ENCODE measurements at places on chromosomes 2 and 18. TPM values are rescaled to one million over a fixed set of nuclear protein-coding genes. Genes with fewer than 3 reads are reported as not detected.

GRCh38 chr2:31319406-31320175, 85.6 kb downstream of the EHD3 start:
- H3K27me3 ChIP-seq = no peaks in the 10 kb centered on the region
- peaks cover 4% of the 10 kb centered on the region for H3K4me1 ChIP-seq
- no peaks in the 10 kb centered on the region for H3K36me3 ChIP-seq
- no peak for DNase-seq

DNA sequence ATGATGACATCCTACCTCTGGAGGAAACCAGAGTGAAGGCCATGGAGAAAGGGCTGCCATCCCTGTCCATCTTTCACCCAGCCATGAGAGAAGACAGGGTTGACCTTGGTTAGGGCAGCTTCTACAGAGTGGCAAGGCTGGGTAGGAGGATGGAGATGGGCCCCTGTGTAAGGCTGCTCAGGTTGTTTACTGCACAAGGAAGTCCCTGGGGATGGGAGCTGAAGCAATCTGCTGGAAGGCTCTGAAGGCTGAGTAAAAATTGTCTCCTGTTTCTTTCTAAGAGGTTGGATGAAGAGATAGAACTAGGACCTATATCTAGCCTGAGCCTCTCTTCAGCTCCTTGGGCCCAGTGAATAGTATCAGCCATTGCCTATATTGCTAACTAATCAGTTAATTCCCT, 14.4 kb downstream of the ELMOD3 start:
- peaks cover 8% of the 10 kb centered on the region for H3K4me1 ChIP-seq
- H3K4me3 ChIP-seq = no peak overlapping the region
- H3K27me3 ChIP-seq = no peaks in the 10 kb centered on the region

GRCh38 chr2:113173542-113174375, at the start of gene PSD4:
Gene PSD4, plus strand, starts transcription at chr2:113173971. Its CDS starts 8,486 bp downstream, at chr2:113182457.
- H3K36me3 ChIP-seq = peaks cover 4% of the 10 kb centered on the region
- peak within 1 kb of the TSS; percentile 13 for H3K27ac ChIP-seq
- H3K4me1 ChIP-seq = peaks cover 8% of the 10 kb centered on the region
- DNase-seq = no peak
- no peaks in the 10 kb centered on the region for H3K27me3 ChIP-seq

DNA sequence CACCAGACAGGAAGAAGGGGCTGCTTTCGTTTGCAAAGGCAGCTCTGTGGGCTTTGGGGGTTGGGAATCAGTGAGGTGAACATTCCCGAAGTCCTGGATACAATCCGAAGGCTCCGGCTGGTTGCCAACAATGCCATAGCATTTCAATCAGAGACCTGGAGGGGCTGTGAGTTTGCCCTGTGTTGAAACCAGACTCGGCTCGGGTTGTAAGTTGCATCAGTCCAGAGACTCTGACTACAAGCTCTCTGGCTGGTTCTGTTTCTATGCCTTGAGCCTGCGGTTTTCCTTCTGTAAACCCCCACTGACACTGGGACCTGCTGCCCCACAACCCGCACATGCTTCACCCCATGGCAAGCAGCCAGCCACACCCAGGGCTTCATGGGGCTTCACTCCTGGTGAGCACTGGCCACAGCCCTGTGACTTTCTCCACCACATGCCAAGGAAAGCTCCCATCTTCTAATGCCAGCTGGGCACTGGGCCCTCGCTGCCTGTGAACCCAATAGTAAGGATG, 85.7 kb upstream of the ODC1 start:
- H3K27ac ChIP-seq = no peak overlapping the region
- DNase-seq = no peak
- H3K27me3 ChIP-seq = peaks cover 6% of the 10 kb centered on the region
- no peaks in the 10 kb centered on the region for H3K36me3 ChIP-seq
- no peak overlapping the region for H3K4me3 ChIP-seq
- H3K4me1 ChIP-seq = no peaks in the 10 kb centered on the region

Gene RBM44
- total RNA-seq = 0.81 TPM

- peaks cover 1% of the 10 kb centered on the region for H3K4me1 ChIP-seq
- no peaks in the 10 kb centered on the region for H3K27me3 ChIP-seq
- no peak overlapping the region for H3K4me3 ChIP-seq
- no peak for DNase-seq
Observed at GRCh38 chr2:69917852-69918251, 2.9 kb downstream of the MXD1 start.

DNA sequence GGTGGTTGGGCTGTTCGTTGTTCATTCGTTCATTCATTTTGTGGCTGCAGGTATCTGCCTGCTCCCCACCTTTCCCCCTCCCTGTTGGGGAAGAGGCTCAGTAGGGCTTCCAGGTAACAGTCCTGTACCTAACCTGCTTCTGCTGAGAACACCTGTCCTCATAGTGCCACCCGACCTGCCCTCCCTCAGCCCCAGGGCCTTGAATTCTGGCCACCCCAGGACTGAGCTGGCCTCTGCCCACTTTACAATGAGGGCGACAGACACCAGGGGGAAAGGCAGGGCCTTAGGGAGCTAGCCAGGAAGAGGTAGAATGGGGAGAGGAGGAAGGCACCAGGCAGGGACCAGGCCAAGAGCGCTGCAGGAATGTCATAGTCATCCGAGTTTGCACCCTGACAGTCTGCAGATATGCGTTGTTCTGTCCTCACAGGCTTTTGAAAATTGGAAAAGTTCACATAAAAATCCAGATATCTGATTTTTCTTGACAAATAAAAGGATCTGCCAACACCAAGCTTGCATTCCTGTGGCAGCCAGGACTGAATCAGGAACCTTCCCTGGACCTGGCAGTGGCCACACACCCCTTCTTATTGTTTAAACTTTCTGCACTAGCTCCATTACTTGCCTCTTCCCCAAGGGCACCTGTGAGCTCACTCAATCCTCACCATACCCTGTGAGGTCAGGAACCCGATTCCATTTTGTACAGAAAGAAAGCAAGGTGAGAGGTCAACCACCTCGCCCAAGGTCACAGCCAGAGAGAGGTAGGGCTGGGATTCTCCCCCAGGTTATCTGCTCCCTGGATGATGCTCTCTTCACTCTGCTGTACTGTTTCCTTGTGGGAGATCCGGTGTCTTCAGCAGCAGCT, 35.3 kb upstream of the MRPL33 start:
- H3K4me1 ChIP-seq = peaks cover 14% of the 10 kb centered on the region
- H3K36me3 ChIP-seq = no peaks in the 10 kb centered on the region
- DNase-seq = no peak
- peaks cover 12% of the 10 kb centered on the region for H3K27me3 ChIP-seq
- H3K4me3 ChIP-seq = no peak overlapping the region

Gene OBSL1
- total RNA-seq = 198 TPM

GRCh38 chr18:3281456-3282400, 19.8 kb downstream of the MYL12B start:
- H3K4me1 ChIP-seq = peaks cover 19% of the 10 kb centered on the region
- DNase-seq = no peak
- peaks cover 7% of the 10 kb centered on the region for H3K36me3 ChIP-seq
- H3K27me3 ChIP-seq = no peaks in the 10 kb centered on the region
- H3K27ac ChIP-seq = no peak overlapping the region
- no peak overlapping the region for H3K4me3 ChIP-seq

- no peaks in the 10 kb centered on the region for H3K4me1 ChIP-seq
- no peak for DNase-seq
- H3K4me3 ChIP-seq = no peak overlapping the region
Observed at GRCh38 chr18:33022370-33022769, 249.5 kb upstream of the KLHL14 start.

Gene LCT
- 0.19 TPM for total RNA-seq

- peak overlapping the region; percentile 95 for H3K4me3 ChIP-seq
- peak; percentile 51 for DNase-seq
- H3K27me3 ChIP-seq = no peaks in the 10 kb centered on the region
- H3K36me3 ChIP-seq = no peaks in the 10 kb centered on the region
- peaks cover 14% of the 10 kb centered on the region for H3K4me1 ChIP-seq
Observed at GRCh38 chr18:76496194-76496890, 1.3 kb upstream of the ZNF516 start.

GRCh38 chr18:32478317-32478716, 7.6 kb upstream of the GAREM1 start:
- H3K36me3 ChIP-seq = no peaks in the 10 kb centered on the region
- H3K4me3 ChIP-seq = no peak overlapping the region
- peaks cover 7% of the 10 kb centered on the region for H3K4me1 ChIP-seq
- H3K27ac ChIP-seq = no peak overlapping the region
- DNase-seq = no peak

Gene BUB1
- 25.4 TPM for total RNA-seq
